Urothelium cell line (cell line): ENCODE measurements at places on chromosomes 7 and 10.

- DNase-seq: peak; percentile 86
Observed at GRCh38 chr10:49592726-49593563, 17.2 kb upstream of the SLC18A3 start.

GRCh38 chr7:15219758-15220157 lies 317.2 kb upstream of the DGKB start:
- no peak for DNase-seq

DNA sequence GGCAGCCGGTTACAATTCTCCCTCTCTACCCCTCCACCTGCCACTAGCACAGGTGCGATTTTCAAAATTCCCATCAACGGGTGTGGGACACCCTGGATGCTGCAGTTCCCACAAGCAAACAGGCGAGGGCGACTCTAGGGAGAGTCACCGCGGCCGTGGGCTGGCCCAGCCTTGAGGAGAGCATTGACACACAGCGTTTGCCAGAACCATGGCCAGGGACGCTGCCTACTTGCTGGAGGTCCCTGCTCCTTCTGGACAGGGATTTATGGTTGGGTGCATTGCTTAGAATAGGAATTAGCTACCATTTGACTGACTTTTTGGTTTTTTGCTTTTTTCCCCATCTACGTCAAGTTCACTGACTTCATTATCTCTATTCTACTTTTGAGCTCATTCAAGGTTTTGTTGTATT lies 19.0 kb upstream of the CLDN4 start:
- DNase-seq: peak; percentile 78

- peak; percentile 45 for DNase-seq
Observed at GRCh38 chr7:94655126-94655847, 646 bp downstream of the SGCE start.

DNA sequence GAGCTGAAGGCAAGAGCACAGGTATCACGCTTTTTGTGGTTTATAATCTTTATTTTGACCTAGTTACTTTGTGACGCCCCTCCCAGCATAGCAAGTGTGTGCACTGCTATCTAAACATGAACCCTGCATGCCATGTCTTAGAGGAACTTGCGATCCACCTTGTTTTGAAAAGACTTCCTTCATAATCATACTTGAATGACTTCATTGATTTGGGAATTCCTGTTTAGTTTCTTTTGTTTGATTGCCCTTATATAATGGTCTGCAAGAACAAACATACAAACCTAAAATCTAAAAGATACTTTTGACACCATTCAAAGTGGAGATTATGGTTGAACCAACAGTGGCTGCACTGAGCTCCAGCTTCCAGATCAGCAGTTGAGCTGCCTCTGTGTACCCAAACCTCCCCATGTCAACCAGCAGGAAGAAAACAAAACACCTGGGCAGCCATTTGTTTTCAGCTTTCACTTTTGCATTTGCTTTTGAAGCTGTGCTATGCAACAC lies 132.6 kb downstream of the CELF2 start:
- DNase-seq: no peak

DNA sequence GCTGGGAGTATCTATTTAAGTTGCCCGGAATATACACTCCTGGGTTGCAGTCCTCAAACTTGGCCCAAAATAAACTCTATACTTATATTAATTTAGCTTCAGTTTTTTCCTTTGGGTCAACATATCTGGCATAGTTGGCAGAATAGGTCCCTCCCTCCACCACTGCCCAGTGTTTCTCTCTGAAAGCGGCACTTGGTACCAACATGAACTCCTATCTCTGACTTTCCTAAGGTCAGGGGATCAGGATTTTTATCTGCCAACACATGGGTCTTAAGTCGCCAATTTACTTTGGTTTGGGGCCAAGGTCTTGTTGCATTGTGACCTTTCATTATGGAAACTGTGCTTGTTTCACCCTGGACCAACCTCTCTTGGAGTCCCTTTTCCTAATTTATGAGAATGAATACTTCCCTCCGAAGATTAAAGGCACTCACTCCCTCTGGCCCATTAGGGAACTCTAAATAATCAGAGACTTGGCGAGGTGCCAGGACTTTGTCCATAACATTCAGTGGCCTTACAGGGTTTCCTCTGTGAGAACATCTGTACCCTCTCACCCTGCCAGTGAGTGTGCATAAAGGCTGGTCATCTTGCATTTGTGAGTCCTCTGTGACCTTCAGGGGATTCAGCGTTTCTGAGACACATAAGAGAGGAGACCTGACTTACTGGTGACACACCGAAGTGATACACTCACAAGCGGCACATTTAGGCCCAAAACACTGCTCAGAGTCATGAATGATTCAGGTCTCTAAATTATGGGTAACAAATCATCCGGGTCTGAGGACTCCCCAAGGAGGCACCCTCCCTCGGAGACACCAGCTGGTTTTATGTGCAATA lies 19.7 kb upstream of the FKBP9 start:
- no peak for DNase-seq

GRCh38 chr10:49131507-49132361 lies 2.1 kb downstream of the FAM170B start:
- DNase-seq: no peak

DNA sequence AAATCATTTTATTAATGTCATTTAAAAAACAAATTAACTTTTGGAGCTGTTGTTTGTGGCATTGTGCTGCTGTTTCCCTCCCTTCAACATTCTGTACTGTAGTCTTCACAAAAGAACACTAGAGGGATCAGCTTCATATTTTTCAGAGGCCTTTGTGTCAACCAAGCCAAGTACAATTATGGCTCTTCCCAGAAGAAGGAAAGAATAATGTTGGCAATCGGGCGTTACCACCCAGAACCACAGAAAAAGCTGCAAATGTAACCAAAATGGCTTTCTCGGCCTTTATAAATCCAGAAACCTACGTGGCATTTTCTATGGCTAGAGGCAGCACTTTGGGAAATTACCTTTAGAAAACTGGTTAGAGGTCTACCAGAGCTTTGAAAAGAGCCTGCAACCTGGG lies 98.8 kb upstream of the COL1A2 start:
- peak; percentile 31 for DNase-seq

GRCh38 chr10:93103953-93104352 lies 30.3 kb downstream of the CYP26A1 start:
- no peak for DNase-seq

GRCh38 chr10:98405422-98405821 lies 9.6 kb downstream of the PYROXD2 start:
- no peak for DNase-seq
